Fibroblast of lung (primary cell): ENCODE measurements at places on chromosomes 1 and 21. TPM values are rescaled to one million over a fixed set of nuclear protein-coding genes. Genes with fewer than 3 reads are reported as not detected.
A peak's percentile ranks its signal among the peaks of the same experiment; 100 is the strongest.

NHLH1 gene
- polyA plus RNA-seq, result 0.05 and 0.14 TPM in 2 replicates

MYBPH gene
- 0.71 and 5.5 TPM in 2 replicates for polyA plus RNA-seq

ORC1 gene
- polyA plus RNA-seq, result 3.6 and 9.7 TPM in 2 replicates

HSF2BP gene
- 0.60 and 0.70 TPM in 2 replicates for polyA plus RNA-seq

PTBP2 gene
- 14.9 and 19.7 TPM in 2 replicates for polyA plus RNA-seq

CELA3A gene
- not detected in 2 replicates for polyA plus RNA-seq

SH3BGRL3 gene
- 200 and 261 TPM in 2 replicates for polyA plus RNA-seq

CAMSAP2 gene
- 19.3 and 22.3 TPM in 2 replicates for polyA plus RNA-seq

DNA sequence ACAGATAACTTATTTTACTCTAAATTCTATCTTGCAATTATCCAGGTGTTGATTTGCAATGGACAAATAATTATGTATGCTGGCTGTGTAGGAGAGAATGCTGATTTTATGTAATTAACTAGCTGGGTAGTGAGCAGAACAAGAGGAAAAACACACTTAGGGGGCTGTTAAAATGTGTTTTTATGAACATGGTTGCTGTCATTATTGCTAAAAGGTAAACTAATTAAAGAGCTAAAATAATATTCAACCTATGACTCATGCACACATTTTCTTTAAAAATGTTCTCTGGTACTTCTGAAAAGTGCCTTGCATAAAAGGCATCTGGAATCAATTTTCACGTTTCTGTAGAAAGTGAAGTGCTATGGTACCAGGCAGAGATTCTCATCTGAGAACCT, 192.8 kb upstream of the C8B start:
- no peak for DNase-seq
- no peaks in the 10 kb centered on the region for H3K4me1 ChIP-seq
- H3K27ac ChIP-seq, result no peak overlapping the region
- H3K27me3 ChIP-seq, result no peaks in the 10 kb centered on the region

- H3K4me3 ChIP-seq, result no peak overlapping the region
- H3K4me1 ChIP-seq, result no peaks in the 10 kb centered on the region
- no peak overlapping the region for H3K27ac ChIP-seq
Observed at GRCh38 chr1:89743788-89744187, 77.0 kb upstream of the LRRC8D start.

GRCh38 chr1:223543560-223543959, 121.9 kb downstream of the CAPN8 start:
- H3K4me1 ChIP-seq, result no peaks in the 10 kb centered on the region
- H3K27me3 ChIP-seq, result peaks cover 25% of the 10 kb centered on the region
- no peak for DNase-seq
- no peak overlapping the region for H3K27ac ChIP-seq
- H3K36me3 ChIP-seq, result no peaks in the 10 kb centered on the region

DNA sequence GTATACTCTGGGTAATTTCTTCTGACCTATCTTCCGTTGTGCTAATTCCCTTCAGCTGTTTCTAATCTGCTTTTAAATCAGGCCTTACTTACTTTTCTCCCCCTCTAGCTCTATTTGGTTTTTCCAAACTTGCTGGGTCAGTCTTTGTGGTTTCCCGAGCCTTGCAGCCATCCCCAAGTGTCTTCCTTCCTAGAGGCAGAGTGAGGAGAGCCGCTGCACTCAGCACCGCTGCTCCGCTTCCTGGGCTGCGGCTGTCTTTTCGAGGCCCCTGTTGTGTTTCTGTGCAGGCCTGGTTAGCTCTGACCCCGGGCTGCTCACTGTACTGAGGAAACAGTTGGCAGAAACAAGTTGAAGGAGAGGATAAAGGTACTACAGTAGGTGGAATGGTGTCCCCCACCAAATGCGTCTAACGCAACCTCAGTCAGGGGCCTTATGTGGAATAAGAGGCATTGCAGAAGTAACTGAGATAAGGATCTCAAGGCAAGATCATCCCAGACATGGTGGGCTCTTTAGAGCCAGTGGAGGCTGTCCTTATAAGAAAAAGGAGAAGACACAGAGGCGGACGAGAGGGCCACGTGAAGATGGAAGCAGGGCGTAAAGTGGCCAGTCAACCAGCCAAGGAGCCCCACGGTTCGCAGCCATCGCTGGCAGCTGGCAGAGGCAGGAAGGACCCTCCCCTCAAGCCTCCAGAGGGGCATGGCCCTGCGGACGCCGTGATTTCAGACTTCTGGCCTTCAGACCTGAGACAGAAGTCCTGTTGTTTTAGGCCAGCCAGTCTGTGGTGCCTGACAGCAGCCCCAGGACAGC, 10.5 kb downstream of the WNT9A start:
- no peak for DNase-seq
- H3K4me1 ChIP-seq, result no peaks in the 10 kb centered on the region
- no peaks in the 10 kb centered on the region for H3K36me3 ChIP-seq

DNA sequence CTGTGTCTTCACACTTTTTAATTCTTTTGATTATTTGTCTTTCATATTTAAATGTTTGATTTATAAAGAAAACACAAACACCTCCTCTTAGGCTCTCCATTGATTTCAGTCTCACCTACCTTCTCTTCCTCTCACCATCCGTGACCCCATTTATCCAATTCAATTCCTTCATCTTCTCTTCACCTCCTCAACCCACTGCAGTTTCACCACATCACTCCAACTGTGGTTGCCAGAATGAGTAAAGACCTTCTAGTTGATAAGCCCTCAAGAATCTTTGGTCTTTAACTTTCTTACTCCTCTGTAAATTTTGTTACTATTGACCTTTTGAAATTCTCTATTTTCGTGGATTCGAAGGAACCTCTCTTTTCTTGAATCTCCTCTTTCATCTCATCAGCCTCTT, 260.7 kb downstream of the CHRM3 start:
- no peaks in the 10 kb centered on the region for H3K27me3 ChIP-seq
- H3K36me3 ChIP-seq, result no peaks in the 10 kb centered on the region
- DNase-seq, result no peak
- no peak overlapping the region for H3K27ac ChIP-seq
- no peaks in the 10 kb centered on the region for H3K4me1 ChIP-seq

DNA sequence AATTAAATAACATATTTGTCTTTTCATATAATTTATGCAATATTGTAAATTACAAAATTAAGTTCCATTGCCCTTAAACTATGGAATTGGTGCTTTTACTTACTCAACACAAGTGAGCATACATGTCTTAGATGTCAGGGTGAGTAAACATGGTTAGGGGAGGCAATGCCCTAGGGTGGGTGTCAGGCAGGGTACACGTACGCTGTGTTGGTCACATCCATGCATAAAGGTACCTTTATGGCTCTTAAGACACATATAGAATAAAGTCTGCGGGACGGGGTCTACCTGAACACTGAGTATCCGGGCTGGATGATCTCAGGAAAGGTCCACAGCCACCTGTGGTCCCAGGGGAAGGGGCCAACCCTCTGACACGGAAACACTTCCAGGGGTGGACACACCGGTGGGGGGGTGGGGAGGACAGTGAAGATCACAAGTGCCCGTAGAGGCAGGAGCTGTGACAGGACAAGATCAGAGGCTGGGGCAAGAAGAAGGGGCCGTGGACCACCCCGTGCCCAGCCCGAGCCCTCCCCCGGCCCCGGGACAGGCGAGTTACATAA, 720 bp downstream of the LIN9 start:
- peak overlapping the region; percentile 74 for H3K27ac ChIP-seq
- H3K4me1 ChIP-seq, result no peaks in the 10 kb centered on the region
- no peaks in the 10 kb centered on the region for H3K36me3 ChIP-seq
- DNase-seq, result no peak

- peak overlapping the region; percentile 79 for H3K4me3 ChIP-seq
- H3K27me3 ChIP-seq, result no peaks in the 10 kb centered on the region
- H3K36me3 ChIP-seq, result peaks cover 4% of the 10 kb centered on the region
- peak; percentile 65 for DNase-seq
Observed at GRCh38 chr1:112673592-112674439, 643 bp upstream of the MOV10 start.

- DNase-seq, result peak; percentile 60
- no peaks in the 10 kb centered on the region for H3K27me3 ChIP-seq
- peaks cover 4% of the 10 kb centered on the region for H3K4me1 ChIP-seq
- H3K4me3 ChIP-seq, result no peak overlapping the region
Observed at GRCh38 chr1:223819730-223820514, 25.8 kb downstream of the TP53BP2 start.

GRCh38 chr1:109877317-109877771, 33.3 kb upstream of the CSF1 start:
- peak overlapping the region; percentile 80 for H3K27ac ChIP-seq
- no peaks in the 10 kb centered on the region for H3K36me3 ChIP-seq
- H3K4me1 ChIP-seq, result peaks cover 18% of the 10 kb centered on the region
- DNase-seq, result peak; percentile 93

DNA sequence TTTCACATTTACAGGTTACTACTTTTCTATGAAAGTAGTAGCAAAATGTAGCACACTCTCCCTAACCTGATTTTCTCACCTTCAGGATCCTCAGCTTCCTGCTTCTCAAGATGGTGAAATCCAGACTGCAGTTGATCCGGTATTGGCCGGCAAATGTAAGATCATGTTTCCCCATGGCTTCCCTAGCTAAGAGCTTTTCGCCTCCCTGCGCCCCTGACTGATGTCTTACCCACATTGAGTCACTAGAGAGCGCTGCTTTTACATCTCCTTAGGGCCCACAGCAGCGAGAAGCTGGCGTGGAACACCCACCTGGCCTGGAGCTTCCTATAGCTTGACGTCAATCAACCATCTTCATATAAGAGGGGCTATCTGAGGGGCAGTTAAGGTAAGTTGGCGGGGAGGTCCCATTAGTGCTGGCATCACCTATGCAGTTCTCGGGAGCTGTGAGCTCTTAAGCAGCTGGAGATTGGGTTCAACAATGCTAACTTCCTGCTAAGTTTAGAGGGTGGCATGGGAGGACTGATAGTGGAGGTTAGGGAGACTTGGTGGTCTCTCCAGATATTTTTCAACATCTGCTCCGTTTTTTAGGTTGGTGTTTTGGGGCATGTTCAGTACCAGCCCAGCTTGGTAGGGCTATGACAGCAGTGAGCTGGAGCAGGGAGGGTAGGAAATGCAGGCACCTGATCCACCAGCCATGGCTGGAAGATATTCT, 5.5 kb downstream of the PTPN7 start:
- peaks cover 7% of the 10 kb centered on the region for H3K27me3 ChIP-seq
- DNase-seq, result peak; percentile 59
- no peaks in the 10 kb centered on the region for H3K36me3 ChIP-seq
- H3K4me3 ChIP-seq, result no peak overlapping the region

DNA sequence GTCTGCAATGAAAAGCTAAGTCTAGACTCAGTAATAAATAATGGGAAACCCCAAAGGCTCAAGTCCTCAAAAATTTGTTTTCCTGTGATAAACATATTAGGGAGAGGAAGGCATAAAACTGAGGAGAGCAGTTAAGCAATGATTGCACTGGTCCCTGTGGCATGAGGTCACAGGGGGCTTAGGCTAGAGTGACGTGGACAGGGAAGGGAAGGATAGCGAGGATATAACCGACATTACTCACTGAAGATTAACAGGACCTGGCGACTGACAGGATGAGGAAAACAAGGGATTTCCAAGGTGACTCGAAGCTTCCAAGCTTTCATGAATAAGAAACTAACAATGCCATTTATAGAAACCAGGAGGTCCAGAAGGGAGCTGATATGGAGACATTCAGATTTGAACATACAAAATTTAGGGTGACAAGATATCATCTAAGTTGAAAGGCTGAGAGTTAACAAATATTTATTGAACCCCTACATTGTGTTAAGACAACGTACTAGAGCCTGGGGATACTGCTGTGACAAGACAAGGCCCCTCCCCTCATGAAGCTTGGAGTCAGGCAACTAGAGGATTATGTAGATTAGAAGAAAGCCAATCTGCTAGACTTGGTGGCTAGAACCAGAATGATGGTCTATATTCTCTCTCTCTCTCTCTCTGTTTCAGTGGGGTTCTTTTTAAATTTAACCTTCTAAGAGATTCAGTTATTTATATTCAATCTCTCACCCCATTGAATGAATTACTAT, 33.2 kb upstream of the PKN2 start:
- no peak overlapping the region for H3K4me3 ChIP-seq
- H3K4me1 ChIP-seq, result no peaks in the 10 kb centered on the region
- no peak for DNase-seq
- H3K36me3 ChIP-seq, result no peaks in the 10 kb centered on the region
- no peak overlapping the region for H3K27ac ChIP-seq

GRCh38 chr1:185281245-185281644, 35.8 kb downstream of the IVNS1ABP start:
- H3K36me3 ChIP-seq, result no peaks in the 10 kb centered on the region
- H3K4me1 ChIP-seq, result no peaks in the 10 kb centered on the region
- no peak overlapping the region for H3K4me3 ChIP-seq
- DNase-seq, result no peak

DNA sequence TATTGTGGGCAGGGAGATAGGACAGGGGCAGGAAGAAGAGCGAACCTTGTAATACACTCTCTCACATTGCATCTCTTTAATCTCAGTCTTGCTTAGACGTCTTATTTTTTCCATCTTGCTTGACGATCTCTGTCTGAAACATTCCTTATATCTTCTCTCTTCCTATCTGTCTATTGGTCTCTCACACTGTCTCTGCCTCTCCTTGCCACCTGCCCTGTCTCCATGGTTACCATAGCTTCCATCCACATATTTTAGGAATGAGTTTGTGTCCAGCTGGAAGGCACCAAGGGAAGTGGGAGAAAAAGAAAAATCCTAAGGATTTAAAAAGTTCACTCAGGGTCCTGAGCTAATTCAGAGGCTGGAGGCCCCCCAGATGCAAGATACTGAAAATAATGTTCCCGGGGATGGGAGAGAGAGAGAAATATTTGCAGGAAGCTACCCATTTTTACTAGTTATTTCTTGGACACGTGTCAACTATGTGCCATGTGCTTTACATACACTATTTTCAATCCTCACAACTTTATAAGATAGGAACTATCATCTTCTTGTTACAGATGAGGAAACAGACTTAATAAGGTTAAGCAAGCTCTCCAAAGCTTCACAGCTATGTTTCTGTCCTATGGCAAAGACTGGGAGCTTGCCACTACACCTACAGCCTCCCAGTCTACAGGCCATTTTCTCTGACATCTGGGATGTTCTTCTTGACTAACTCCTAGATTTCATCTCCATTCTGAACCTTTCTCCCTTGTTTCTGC, 933 bp downstream of the ANKRD34A start:
- no peaks in the 10 kb centered on the region for H3K27me3 ChIP-seq
- H3K4me3 ChIP-seq, result peak overlapping the region; percentile 65
- H3K4me1 ChIP-seq, result peaks cover 29% of the 10 kb centered on the region
- peak overlapping the region; percentile 87 for H3K27ac ChIP-seq

DNA sequence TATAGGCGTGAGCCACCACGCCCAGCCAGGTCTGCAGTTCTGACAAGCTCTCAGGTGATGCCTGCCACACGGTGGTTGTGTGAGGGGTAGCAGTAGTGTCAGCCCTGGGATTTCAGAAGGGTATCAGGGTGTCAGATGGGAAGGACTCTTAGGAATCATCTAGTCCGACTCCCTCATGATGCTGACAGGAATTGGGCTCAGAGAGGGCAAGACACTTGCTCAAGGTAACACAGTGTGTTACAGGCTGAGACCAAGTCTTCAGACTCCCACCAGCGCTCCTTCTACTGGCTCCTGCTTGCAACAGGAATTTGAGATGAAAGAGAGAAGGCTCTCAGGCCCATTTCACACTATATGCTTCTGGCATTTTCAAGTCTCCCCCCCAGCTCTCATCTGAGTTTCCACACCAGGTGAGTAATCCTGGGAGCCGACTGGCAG, 6.9 kb downstream of the HTR1D start:
- H3K36me3 ChIP-seq, result no peaks in the 10 kb centered on the region
- no peak overlapping the region for H3K4me3 ChIP-seq
- H3K27me3 ChIP-seq, result peaks cover 13% of the 10 kb centered on the region
